ENCODE measurements at places on chromosomes 2 and 18. TPM values are rescaled to one million over a fixed set of nuclear protein-coding genes. Genes with fewer than 3 reads are reported as not detected.

GPR39 gene
- not detected for polyA plus RNA-seq

MGAT4A gene
- 285 TPM for polyA plus RNA-seq

ESPNL gene
- polyA plus RNA-seq: not detected

DNAH6 gene
- 1.6 TPM for polyA plus RNA-seq

DNA sequence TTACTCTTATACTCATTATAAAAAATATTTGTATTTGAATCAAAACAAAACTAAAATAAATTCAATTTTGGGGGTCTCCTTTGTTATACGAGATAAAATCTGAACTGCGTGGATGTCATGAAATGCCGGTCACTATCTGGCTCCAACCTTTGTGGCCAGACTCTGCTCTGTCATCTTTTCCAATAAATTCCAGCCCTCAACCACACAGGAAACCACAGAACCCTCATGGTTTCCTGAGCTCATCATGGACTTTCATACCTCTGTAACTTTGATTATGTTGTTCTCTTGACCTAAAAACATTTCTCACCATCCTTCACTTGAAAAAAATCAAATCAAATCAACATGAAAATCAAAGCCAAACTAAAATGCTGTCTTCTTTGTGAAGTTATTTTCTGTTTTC, 724.7 kb downstream of the METTL4 start:
- H3K27me3 ChIP-seq: peaks cover 9% of the 10 kb centered on the region
- no peaks in the 10 kb centered on the region for H3K4me1 ChIP-seq
- H3K36me3 ChIP-seq: no peaks in the 10 kb centered on the region
- H3K4me3 ChIP-seq: no peak overlapping the region
- no peak for DNase-seq

- no peak for DNase-seq
- H3K4me3 ChIP-seq: no peak overlapping the region
- no peaks in the 10 kb centered on the region for H3K4me1 ChIP-seq
- H3K27me3 ChIP-seq: peaks cover 8% of the 10 kb centered on the region
- H3K27ac ChIP-seq: no peak overlapping the region
Observed at GRCh38 chr2:204670124-204670523, 124.8 kb downstream of the PARD3B start.

GRCh38 chr2:213751446-213751845, 467.2 kb downstream of the SPAG16 start:
- no peak overlapping the region for H3K27ac ChIP-seq
- H3K4me3 ChIP-seq: no peak overlapping the region
- no peaks in the 10 kb centered on the region for H3K27me3 ChIP-seq

DNA sequence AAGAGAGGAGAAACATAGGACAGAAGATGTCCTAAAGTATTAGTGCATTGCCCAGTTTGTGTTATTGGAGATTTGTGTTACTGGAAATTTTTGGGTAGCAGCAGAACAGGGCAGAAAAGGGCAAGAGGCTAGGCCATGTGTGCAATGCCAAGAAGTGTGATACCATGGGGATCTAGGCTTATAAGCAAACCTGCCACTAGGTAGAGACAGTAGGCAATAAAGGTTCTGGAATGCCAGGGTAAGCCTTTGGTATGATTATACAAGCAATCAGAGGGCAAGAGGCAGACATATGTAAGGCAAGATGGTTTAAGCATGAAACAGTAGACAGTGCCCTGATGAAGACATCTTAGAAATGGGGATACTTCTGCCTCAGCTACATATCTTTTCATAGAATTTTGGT, 12.3 kb upstream of the CERS6 start:
- no peaks in the 10 kb centered on the region for H3K27me3 ChIP-seq
- no peak overlapping the region for H3K4me3 ChIP-seq
- peaks cover 27% of the 10 kb centered on the region for H3K4me1 ChIP-seq
- DNase-seq: no peak

GPR35 gene
- 1.7 TPM for polyA plus RNA-seq

DNA sequence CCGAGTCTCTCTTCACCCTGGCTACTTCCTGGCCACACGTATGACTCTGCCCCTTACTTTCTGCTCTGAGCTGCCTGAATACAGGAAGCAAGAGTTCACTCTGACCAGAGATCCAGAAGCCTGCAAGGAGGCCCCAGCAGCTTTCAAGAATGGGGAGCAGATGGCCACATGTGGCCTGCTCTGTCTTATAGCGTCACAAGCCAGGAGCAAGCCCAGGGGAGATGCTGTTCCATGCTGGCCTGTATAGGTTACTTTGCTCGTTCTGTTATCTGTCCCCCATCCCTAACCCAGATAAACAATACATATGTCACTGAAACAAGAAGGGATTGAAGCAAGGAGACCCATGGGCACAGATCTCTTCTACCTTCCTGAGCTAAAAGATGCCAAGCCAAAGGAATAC, 4.3 kb downstream of the PNKD start:
- H3K27me3 ChIP-seq: no peaks in the 10 kb centered on the region
- H3K27ac ChIP-seq: no peak overlapping the region
- no peak overlapping the region for H3K4me3 ChIP-seq
- H3K4me1 ChIP-seq: peaks cover 32% of the 10 kb centered on the region
- no peak for DNase-seq

LRPPRC gene
- 51.6 TPM for polyA plus RNA-seq

GRCh38 chr2:45190481-45190942, 181.3 kb upstream of the SIX2 start:
- no peaks in the 10 kb centered on the region for H3K4me1 ChIP-seq
- H3K27ac ChIP-seq: no peak overlapping the region

GRCh38 chr2:143526498-143526897, 397.3 kb downstream of the ARHGAP15 start:
- peaks cover 31% of the 10 kb centered on the region for H3K36me3 ChIP-seq
- no peak overlapping the region for H3K27ac ChIP-seq
- peaks cover 58% of the 10 kb centered on the region for H3K4me1 ChIP-seq
- no peaks in the 10 kb centered on the region for H3K27me3 ChIP-seq

- H3K27me3 ChIP-seq: peaks cover 4% of the 10 kb centered on the region
- H3K36me3 ChIP-seq: no peaks in the 10 kb centered on the region
- H3K4me1 ChIP-seq: peaks cover 3% of the 10 kb centered on the region
- no peak overlapping the region for H3K27ac ChIP-seq
- no peak for DNase-seq
Observed at GRCh38 chr18:12659904-12660605, 2.1 kb upstream of the SPIRE1 start.

SDC1 gene
- not detected for polyA plus RNA-seq

GRCh38 chr2:115163572-115163971, 721.1 kb downstream of the DPP10 start:
- H3K4me3 ChIP-seq: no peak overlapping the region
- H3K4me1 ChIP-seq: peaks cover 17% of the 10 kb centered on the region
- no peak for DNase-seq
- peaks cover 6% of the 10 kb centered on the region for H3K36me3 ChIP-seq

IL1A gene
- not detected for polyA plus RNA-seq

DNA sequence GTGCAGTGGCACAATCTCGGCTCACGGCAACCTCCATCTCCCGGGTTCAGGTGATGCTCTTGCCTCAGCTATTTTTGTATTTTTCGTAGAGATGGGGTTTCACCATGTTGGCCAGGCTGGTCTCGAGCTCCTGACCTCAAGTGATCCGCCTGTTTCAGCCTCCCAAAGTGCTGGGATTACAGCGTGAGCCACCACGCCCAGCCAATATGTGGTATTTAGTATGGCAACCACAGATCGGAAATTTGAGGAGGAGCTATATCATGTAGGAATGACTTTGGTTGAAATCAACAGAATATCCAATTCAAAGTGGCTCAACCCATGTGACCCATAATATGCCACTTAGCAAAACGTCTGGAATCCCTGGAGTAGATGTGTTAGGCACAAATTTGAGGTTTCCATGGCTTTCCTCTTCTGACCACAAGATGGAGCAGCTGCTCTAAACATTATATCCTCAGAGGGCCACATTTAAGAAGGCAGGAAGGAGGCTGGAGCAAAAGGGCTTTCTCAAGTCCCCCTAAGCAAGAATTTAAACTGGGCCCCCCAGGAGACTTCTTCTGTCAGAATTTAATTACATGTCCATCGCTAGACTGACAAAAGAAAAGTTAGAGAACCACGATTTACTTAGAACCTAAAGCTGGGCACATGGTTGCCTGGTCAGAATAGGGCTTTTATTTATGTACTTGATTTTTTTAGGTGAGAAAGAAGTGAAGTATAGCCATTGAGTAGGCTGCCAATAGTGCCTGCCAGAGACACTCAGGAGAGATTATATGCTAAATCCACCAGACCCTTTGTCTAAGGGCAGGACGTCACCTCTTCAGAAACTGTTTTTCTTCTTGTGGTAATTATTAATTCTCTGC, 49.6 kb upstream of the ITSN2 start:
- H3K4me1 ChIP-seq: no peaks in the 10 kb centered on the region
- H3K36me3 ChIP-seq: no peaks in the 10 kb centered on the region
- H3K27ac ChIP-seq: no peak overlapping the region
- H3K27me3 ChIP-seq: peaks cover 2% of the 10 kb centered on the region
- no peak for DNase-seq

- no peak overlapping the region for H3K27ac ChIP-seq
- no peaks in the 10 kb centered on the region for H3K4me1 ChIP-seq
- H3K27me3 ChIP-seq: no peaks in the 10 kb centered on the region
- H3K36me3 ChIP-seq: no peaks in the 10 kb centered on the region
Observed at GRCh38 chr2:209191139-209191538, 232.7 kb upstream of the MAP2 start.

DNA sequence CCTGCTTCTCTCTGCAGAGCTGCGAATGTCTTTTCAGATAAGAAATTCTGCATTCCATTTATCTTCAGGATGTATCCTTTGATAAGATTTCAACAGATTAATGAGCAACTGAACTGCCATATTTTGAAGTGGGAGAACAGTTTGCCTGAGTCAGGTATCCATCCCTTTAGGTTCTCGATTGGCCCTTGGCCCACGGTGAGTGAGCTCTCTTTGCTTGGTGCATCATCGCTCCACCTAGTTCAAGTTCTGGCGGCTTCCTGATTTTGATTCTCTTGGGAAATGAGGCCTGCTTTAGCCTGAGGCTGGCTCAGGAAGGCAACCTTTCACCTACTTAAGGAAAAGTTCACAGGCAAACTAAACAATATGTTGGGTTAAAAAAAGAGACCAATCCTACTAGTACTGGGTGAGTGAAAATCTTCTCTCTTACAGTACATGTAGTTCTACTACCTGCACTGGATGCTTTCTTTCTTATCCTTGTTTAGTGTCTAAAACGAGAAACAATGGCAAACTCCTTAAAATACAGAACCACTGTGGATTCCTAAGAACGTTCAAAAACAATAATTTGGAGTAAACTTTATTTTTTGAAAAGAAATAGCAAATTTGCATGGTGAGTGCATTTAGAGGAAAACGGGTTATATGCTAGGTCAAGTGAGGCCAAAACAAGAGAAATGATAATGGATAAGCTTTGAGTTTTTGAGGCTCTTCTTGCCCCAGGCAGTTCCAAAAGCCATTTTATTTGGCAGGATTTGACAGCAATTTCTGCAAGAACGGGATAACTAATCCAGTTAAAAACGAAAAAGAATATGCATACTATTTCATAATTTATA, 837 bp upstream of the ACSL3 start:
- H3K27me3 ChIP-seq: no peaks in the 10 kb centered on the region
- H3K27ac ChIP-seq: peak overlapping the region; percentile 86
- no peaks in the 10 kb centered on the region for H3K4me1 ChIP-seq
- DNase-seq: no peak
- H3K4me3 ChIP-seq: peak overlapping the region; percentile 74
- no peaks in the 10 kb centered on the region for H3K36me3 ChIP-seq

- no peaks in the 10 kb centered on the region for H3K27me3 ChIP-seq
- H3K4me1 ChIP-seq: peaks cover 6% of the 10 kb centered on the region
- DNase-seq: no peak
Observed at GRCh38 chr2:28635191-28635611, 116.4 kb upstream of the PPP1CB start.

TET3 gene
- 0.61 TPM for polyA plus RNA-seq

DNA sequence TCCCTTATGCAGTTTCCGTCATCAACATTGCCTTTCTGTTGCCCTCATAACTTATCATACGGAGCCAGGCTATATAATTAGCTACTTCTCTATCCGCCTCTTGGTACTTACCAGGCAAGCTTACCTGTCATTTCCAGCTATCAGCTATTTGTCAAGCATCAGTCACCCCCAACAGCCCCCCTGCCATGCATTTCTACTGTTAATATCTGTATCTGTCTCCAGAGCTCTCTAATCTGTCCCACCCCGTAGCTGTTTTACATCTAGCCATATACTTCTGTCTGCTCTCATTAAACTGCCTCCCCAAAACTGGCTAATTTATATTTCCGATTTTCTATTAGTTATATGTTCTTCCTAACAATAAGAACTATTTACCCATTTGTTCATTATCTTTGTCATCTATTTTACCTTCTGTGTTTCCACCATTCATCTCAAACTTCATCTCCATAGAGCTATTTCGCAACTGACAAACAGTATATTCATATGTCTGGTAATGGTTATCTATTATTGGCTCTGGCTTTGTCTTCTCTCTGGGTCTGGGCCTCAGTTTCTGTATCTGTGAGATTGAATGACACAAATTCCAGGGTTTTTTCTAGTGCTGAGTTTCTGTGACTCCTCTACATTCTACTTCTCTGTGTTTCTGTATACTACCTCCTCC, 9.6 kb downstream of the EMX1 start:
- DNase-seq: no peak
- peaks cover 16% of the 10 kb centered on the region for H3K4me1 ChIP-seq
- H3K36me3 ChIP-seq: no peaks in the 10 kb centered on the region

DNA sequence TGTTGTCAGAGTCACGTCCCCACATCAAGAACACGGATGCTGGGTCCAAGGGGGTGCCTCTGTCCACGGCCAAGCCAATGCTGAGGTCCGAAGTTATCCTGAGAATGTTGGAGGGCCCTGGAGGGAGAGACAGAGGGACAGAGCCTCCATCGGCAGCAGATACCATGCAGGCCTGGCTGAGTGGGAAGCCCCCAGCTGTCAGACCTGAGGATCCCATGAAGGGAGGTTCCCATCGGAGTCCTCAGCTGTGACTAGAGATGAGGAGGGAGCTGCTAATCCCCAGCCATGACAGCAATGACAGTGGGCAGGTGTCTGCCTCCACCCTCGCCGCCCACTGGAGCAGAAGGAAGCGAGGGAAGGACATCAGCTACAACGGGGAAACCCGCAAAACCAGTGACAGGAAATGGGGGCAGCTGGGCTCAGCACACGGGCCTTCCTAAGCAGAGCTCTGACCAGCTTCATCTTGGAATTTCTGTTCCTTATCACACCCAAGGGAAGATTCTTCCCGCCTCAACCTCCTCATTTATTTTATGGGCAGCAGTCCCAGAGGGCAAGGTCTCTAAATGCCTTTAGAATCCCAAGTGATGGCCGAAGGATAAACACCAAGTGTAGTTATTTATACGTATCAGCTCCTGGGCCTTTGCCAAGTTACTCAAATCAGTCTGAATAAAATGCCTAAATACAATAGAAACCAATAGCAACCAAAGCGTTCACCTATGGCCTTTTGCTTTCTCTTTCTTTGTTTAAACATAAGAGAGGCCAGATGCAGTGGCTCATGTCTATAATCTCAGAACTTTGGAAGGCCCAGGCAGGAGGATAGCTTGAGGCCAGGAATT, 32.2 kb downstream of the FAM178B start:
- peak overlapping the region; percentile 81 for H3K27ac ChIP-seq
- DNase-seq: no peak
- peak overlapping the region; percentile 39 for H3K4me3 ChIP-seq
- no peaks in the 10 kb centered on the region for H3K36me3 ChIP-seq

THSD7B gene
- polyA plus RNA-seq: not detected

D2HGDH gene
- 1.5 TPM for polyA plus RNA-seq
